ENCODE measurements at places on chromosomes 1 and 21.

DNA sequence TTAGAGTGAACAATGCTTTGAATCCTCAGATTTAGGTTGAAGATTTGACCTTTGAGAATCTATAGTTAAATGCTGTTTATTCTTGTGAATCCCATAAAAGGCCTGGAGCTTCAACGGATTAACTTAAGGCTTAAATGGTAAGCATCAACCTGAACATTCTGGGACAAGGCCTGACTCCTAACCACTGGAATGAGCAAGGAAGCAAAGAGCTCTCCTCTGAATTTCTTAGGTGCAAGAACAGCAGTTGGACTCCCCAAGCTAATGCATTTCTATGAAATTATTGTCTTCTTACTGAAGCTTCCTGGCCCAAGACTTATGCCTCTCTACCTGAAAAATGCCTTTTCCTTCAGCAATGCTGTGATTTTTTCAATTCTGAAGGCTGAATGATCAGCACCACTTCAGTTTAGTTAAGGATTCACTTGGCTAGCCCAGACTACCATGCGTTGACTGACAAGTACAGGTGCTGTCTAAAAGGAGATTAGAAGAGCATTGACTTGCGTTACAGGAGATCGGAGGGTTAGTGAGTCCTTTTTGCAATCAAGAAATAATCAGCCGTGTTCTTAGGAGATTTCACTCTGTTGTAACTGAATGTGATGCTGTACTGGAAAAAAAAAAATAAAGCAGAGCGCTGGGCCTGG lies 178.5 kb downstream of the ZC3H11B start:
- DNase-seq: no peak

GRCh38 chr1:230160957-230161771 lies 94.1 kb downstream of the GALNT2 start:
- DNase-seq: no peak

GRCh38 chr1:42392255-42392654 lies 11.7 kb downstream of the RIMKLA start:
- DNase-seq: no peak

GRCh38 chr1:108661030-108661609 lies at the start of gene HENMT1:
HENMT1 (minus strand) TSS chr1:108661093; CDS start chr1:108659884, 1,209 bp downstream.
- DNase-seq: peak; percentile 77

GRCh38 chr1:183512450-183512849 lies 40.2 kb downstream of the SMG7 start:
- DNase-seq: no peak

GRCh38 chr1:65264197-65264929 lies 45.0 kb upstream of the DNAJC6 start:
- peak; percentile 81 for DNase-seq

GRCh38 chr1:232413674-232414073 lies 216.3 kb downstream of the SIPA1L2 start:
- no peak for DNase-seq

DNA sequence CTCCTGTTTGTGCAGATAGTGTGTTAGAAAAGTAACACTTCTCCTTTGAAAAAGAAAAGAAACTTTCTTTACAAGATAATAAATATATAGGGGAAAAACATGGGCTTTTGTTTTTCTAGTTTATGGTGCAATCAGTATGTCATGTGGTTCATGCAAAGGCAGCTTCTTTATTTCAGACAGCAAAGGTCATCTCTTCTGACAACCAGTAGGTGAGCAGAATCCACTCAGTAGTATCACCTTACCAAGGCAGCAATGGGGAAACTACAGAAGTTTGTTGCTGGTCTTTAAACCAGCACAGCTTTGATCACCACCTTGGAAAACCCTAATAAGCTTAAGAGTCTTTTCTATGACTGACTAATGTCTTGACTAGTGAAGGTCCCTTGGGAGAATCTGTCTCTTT lies 13.0 kb upstream of the SAMSN1 start:
- DNase-seq: no peak

DNA sequence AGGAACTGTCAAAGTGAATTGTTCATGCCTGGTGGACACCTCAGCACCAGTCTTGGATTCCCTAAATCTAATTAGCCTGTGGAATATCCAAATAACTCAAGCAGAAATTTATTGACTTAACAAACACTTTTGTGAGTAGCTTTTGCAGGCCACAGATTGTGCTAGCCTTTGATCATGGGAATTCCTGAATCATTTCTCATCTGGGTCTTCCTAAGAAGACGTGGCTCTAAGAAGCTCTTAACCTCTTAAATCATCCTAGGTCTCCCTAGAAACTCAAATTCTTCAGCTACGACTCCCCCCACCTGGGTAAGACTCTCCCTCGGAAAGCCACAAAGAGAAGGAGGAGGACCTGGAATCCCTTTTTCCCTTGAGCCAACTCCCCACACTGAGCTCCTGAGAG lies 53.8 kb upstream of the PSEN2 start:
- no peak for DNase-seq

DNA sequence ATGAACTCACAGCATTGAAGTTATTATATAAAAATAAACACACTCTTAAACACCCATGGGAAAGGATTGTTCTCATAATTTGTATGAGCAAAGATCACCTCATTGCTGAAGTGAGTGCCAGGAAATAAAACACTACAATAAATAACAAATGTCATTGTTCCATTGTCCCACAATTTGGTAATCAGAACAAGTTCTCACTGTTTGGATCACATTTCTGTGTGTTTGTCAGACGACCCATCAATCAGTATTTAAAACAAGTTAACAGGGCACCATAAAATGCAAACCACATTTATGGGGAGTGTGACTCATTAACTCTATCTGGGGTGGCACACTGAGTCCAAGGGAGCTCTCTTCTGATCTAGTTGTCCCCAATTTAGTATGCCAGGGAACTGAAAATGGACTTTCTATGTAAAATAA lies 124.5 kb downstream of the PTPRC start:
- no peak for DNase-seq

DNA sequence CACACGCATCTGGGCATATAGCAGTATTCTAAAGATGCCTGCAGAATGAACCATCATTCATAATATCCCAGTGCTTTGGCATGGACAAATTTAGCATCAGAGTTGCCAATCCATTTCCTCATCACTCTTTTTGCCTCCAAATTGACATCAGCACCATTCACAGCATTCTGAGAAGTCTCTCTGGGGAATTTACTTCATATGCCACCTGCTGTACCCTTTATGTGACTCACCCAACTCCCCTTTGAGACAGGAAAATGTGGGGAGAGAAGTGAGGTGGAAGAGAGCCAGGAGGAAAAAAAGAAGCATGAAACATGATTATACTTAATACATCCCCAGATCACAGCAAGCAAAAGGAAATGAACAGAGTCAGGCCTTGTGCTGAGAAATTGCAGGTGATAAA lies 37.4 kb downstream of the RAB3B start:
- no peak for DNase-seq

DNA sequence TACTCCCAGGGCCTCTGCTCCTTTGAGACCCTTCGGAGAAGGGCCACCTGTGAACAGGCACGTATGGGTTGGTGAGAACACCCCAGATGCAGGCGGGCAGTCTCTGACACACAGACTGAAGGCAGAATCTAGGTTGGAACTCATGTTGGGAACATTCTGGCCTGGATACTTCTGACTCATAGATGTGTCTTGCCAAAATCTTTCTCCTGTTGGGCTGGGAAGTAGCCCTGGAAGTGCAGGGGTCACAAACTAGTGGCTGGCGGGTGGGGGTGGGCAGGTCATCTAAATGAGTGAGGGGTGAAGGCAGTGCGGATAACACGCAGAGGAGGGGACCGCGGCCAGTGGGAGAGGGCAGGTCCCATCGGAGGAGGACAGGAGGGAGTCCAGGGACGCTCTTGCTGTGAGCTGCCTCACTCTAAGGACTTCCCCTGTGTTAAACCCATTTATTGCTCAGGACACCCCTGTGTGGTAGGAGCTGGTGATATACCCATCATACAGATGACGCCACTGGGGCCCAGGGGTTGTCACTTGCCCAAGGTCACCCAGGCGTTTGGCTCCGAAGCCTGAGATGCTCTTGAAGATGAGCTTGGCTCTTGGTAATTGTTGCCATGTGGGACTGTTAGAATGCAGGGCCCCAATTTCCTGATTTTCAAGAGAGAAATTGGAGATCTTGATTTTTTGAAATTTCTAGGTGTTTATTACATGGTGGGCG lies 181.0 kb downstream of the PTPRU start:
- DNase-seq: no peak

GRCh38 chr1:23908453-23909341 lies 4.5 kb downstream of the CNR2 start:
- DNase-seq: no peak

GRCh38 chr1:156858555-156858956 lies 361 bp downstream of the INSRR start:
- DNase-seq: no peak

- peak; percentile 17 for DNase-seq
Observed at GRCh38 chr1:154772606-154773506, 97.2 kb downstream of the KCNN3 start.

DNA sequence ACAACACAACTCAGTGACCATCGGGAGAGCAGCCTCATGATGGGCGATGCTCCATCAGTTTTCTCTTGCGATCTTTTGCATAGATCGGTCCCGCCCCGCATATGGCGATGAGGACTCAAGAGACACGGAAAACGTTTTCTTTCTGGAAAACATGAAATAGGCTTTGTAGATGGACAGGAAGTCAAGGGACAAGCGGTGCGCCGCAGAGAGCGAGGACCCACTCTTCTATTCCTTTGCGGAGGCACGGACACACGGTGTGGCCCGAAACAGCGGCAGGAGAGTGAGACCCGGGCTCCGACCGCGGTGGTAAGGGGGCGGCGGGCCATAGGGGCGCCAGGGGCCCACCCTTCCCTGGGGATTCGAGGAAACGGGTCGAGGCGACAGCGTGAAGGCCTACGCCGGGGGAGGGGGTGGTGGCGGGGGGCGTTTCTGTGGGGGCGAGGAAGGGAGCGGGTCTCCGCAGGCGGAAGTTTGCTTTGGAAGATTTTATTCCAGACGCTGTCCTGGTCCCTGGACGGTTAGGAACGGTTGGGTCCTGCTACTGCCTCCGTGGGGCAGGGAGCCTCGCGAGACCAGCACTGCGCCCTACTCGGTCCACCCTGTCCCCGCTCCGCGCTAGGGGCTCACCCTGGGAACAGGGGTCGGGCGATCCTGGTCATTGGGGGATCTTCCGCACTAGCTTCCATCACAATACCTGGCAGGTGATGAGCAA lies 796 bp upstream of the TDRKH start:
- no peak for DNase-seq

- DNase-seq: no peak
Observed at GRCh38 chr1:203174324-203174985, 1.2 kb downstream of the MYBPH start.

- no peak for DNase-seq
Observed at GRCh38 chr1:26907071-26907917, 6.5 kb downstream of the NR0B2 start.

DNA sequence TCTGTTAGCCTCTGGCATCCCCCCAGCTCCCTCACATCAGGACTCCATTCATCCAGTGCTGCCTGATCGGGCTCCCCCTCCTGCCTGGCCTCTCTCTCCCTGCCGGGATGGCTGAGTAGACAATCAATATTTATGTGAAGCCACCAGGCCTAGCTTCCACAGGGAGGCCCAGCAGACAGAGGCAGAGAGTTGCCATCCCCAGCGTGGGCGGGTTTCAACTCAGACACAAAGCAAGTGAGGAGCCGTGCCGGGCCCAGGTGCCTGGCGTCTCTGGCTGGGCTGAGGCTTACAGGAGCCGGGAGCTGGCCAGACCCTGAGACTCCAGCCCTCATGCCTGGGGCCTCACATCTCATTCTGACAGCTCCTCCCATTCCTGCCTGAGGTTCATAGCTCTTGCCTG lies 34.5 kb upstream of the ATP2B4 start:
- no peak for DNase-seq

DNA sequence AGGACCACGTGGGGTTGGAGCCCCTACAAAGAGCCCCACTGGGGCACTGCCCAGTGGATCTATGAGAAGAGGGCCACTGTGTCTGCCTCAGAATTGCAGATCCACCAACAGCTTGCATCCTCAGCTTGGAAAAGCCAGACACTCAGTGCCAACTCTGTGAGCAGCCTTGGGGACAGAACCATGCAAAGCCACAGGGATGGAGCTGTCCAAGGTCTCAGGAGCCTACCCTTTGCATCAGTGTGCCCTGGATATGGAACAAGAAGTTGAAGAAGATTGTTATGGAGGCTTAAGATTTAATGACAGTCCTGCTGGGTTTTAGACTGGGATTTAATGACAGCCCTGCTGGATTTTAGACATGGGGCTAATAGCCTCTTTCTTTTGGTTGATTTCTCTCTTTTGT lies 1670.9 kb downstream of the PLA2G4A start:
- DNase-seq: no peak

GRCh38 chr1:10696977-10697376 lies 99.5 kb downstream of the CASZ1 start:
- no peak for DNase-seq

- peak; percentile 92 for DNase-seq
Observed at GRCh38 chr1:115595279-115596079, 46.3 kb upstream of the VANGL1 start.

- DNase-seq: no peak
Observed at GRCh38 chr1:85609976-85610375, 29.4 kb downstream of the CCN1 start.

- no peak for DNase-seq
Observed at GRCh38 chr21:16577975-16578374, 848.2 kb downstream of the USP25 start.

GRCh38 chr1:183619781-183620180 lies 15.8 kb downstream of the ARPC5 start:
- DNase-seq: no peak

- no peak for DNase-seq
Observed at GRCh38 chr1:180994262-180994661, 28.4 kb downstream of the STX6 start.

DNA sequence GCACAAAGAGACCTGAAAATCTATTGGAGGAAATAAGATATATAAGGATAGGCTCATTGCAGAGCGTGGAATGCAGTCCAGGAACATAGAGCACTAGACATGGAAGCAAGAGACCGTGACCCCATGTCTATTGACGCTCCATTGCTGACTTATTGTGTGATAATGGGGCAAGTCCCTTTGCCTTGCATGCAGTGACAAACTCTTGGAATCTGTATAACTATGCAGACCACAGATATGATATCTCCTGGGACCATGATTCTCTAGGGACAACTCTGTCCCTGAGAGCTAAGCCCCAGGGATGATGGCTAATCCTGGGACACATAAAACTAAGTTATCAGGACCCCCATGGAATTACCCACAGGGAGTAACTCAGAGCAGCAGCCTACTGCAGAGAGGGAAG lies 73.1 kb upstream of the PRDX6 start:
- no peak for DNase-seq

GRCh38 chr1:38403667-38404066 lies 357.1 kb upstream of the POU3F1 start:
- no peak for DNase-seq

GRCh38 chr1:201528631-201529252 lies 10.2 kb upstream of the NAV1 start:
- no peak for DNase-seq

- no peak for DNase-seq
Observed at GRCh38 chr1:202856014-202856413, 32.9 kb downstream of the RABIF start.

- DNase-seq: peak; percentile 30
Observed at GRCh38 chr1:211480941-211481545, 10.9 kb downstream of the RD3 start.

- no peak for DNase-seq
Observed at GRCh38 chr1:8646189-8646588, 171.3 kb downstream of the RERE start.

Measured in H1 (cell line).